ENCODE measurements at places on chromosomes 11 and 22.

GRCh38 chr11:113591117-113591516, 115.0 kb downstream of the TMPRSS5 start:
- DNase-seq, result no peak

DNA sequence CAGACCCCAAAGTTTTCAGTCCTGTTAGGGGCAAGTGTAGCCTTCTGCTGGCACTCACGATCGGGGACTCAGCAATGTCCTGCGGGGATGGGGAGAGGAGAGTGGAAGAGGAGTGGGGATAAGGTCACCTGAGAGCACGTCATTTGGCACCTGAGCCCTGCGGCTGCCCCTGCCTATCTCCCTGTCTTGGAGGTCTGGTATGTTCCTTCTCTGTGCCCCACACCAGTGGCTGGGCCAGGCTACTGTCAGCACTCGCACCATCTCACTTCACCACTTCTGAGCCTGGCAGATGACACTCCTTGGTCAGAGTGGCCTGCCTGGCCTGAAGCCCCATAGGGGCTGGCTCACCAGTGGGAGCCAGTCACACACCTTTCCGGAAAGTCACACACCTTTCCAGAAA, 20.1 kb upstream of the CHADL start:
- no peak for DNase-seq

DNA sequence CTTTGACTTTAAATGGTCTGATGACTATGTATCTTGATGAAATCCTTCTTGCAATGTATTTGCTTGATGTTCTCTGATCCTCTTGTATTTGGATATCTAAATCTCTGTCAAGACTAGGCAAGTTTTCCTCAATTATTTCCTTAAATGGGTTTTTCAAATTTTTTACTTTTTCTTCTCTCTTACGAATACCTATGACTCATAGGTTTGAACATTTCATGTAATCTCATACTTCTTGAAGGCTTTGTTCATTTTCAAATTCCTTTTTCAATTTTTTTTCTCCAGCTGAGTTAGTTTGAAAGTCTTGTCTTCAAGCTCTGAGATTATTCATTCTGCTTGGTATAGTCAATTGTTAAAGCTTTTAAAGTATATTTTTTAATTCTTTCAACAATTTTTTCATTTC, 13.1 kb downstream of the OR10W1 start:
- DNase-seq, result no peak

DNA sequence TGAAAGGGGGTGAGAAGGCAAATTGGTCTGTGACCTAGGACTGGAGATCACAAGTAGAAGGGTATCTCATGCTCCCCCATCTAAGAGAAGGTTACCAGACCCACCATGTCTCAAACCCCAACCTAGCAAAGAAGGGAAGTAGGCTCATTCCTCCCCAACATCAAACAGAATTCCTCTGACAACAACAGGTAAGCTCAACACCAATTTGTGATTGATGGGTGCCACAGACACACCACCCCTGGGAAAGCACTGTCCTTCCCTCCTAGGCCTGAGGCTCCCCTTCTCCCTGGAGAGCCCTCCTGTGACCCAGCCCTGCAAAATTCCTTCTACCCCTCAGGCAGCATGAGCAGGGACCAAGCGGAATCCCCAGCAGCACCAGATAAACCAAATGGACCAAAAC, 154.3 kb downstream of the BUD13 start:
- DNase-seq, result no peak

DNA sequence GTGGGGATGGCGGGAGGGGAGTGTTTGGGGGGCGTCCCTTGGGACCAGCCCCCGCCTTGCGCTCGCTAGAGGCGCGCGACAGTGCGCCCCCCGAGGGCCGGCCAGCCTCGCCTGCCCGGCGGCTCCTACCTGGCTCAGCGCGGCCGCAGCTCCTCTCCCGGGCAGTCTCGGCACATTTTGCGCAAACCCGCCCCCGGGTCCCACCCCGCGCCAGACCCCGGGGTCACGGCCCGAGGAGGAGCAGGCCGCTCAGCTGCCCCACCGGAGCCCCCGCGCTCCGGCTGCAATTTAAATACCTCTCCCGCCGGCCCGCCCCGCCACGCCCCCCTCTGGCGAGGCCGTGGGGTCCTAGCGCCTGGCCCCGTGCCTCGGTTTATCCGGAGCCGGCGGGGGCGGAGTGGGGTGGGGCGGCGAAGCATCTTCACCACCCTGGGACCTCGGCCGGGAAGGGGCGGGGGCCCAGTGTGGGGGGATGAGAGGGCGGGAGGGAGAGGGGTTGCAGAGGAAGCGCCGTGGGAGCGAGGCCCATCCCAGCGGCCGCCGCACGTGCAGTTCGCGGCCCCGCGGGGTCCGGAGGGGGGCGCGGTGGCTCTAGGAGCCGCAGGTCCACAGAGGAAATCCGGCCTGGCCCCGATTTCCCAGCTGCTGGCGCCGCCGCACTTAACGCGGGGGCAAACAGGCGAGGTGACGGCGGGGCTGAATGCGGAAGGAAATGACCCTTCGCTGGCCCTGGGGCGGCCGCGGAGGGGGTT, at the start of gene LRRC32:
TSS of gene LRRC32 (minus strand) at position 263 of the 752 bp plus-strand sequence. CDS start 4,793 bp downstream, outside the sequence.
- DNase-seq, result peak; percentile 13

GRCh38 chr11:115623021-115623451, 118.8 kb upstream of the CADM1 start:
- DNase-seq, result no peak

GRCh38 chr11:114892381-114893197, 214.3 kb downstream of the NXPE2 start:
- no peak for DNase-seq

DNA sequence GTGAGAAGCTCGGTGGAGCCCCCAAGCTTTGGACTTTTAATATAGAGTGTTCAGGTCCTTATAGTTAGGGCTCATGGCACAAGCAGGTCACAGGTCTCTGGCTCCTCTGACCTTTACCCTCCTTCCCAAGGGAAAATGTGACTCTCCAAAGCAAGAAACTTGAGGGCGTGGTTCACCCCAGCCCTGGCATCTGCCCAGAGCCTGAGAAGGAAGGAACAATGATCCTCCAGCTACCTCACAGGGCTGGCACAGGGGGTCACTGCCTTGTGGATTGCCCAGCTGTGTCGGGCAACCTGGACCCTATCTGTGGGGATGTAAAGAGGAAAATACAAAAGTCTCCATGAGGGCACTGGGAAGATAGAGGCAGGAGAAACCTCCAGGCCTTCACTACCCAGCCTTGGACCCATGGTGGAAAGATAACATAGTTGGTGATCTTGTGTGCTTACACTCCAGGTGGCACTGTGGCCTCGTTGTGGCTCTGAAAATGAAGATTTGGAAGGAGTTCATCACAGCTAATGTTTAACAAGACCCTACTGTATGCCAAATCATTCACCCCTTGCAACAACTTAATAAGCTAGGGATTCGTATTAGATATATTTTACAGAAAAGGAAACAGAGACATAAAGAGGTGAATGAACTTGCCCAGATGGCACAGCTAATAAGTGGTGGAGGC, 3.8 kb upstream of the ZNF195 start:
- DNase-seq, result no peak

DNA sequence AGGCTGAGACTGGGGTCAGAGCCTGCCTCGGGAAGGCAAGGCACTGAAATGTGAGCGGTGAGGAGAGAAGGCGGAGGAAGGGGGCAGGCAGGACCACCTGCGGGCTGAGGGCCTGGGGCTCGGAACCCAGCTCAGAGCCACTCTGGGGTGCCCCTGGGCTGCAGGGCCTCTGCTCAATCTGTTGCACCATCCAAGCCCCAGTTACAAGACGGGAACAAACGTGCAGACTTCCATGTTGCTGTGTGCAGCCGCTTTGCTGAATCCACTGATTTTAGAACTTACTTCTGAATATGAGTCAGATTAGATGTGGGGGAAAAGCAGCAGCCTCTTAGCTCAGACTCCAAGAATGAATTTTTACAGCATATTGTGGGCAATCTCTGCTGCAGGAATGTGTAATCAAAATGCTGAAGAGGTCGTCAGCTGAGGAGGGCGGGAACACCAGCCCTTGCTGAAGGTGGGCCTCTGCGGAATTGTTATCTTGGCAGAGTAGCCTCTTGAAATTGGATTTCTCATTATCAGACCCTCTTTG, 21.6 kb downstream of the PARVG start:
- no peak for DNase-seq

DNA sequence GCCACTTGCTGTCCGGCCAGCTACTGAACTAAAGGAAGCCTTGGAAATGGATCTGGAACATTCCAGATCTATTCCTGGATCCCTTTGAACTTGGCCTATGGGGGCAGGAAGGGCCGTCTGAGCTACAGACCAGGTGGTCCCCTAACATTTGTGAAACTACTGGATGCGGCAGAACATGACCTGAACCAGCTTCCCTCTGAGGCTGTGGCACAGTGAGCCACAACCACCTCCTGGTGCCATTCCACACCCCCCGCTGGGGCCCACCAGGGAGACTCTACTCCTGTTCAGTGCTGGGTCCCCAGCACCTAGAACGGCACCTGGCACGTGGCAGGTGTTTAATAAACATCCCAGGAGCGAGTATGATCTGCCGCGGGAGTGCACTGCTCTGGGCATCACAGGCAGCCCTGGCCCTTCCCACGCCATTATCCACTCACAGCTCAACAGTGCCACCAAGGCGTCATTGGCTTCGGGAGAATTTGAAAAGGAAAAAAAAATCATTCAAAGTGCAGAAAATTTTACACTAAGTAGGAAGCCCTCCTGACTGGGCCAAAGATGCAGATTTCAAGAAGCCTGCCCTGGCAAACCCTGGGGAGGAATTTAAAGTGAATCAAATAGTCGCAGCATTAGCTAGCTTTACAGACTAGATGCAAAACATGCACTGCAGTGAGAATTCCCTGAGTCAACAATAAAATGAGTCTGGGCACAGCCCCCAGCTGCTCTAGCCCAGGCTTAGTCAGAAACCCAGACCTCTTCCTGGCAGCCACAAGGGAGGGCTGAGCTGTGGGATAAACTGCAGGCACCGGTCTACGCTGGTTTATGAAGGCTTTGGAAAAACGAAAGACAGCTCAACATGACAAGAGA, 14.3 kb upstream of the EFCAB6 start:
- DNase-seq, result no peak

GRCh38 chr11:93285430-93285829, 45.1 kb upstream of the DEUP1 start:
- no peak for DNase-seq

GRCh38 chr11:67530282-67530592, 7.0 kb upstream of the CABP2 start:
- no peak for DNase-seq

DNA sequence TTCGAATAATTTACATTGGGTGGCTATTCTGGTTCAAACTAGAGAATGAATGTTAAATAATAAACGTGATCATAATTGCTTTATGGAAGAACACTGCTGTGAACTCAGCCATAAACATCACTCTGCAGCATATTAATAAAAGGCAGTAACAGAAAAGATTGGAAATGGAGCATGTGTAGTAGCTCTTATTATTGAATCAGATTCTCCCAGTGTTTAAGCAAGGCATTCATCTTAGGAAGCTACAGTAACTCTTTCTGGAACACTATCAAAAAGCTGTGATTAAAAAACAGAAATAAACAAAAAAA, 34.7 kb downstream of the ELMOD1 start:
- DNase-seq, result no peak

DNA sequence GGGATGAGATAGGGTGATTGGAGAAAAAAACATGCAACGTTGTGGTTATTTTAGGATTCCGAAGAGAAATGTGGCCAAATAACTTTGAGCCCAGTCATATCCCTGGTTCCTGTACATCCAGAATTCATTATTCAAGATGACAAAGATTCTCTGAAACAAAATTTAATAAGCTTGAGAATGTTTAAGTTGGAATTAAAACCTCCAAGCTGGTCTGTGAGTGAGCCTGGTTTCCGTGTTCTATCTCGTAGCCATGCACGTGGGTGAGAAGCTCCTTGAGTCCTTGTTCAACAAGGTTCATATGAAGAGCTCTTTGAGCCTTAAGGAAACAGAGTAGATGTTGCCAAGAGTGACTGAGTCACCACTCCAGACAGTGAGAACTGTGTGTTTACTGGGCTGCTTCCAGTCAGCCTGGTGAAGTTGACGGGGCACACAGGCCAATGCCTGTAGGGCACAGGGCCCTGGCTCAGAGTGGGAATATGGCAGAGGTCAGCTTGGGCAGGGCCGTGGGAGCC, 206.5 kb downstream of the NAV2 start:
- no peak for DNase-seq

GRCh38 chr22:27885977-27886842, 32.8 kb downstream of the PITPNB start:
- peak; percentile 14 for DNase-seq

- DNase-seq, result no peak
These were observed 106.1 kb downstream of the GGTLC2 start for GRCh38 chr22:22750335-22751042.

GRCh38 chr11:32527261-32528175, 56.1 kb upstream of the EIF3M start:
- DNase-seq, result no peak

GRCh38 chr11:9193316-9193715, 71.8 kb downstream of the DENND5A start:
- DNase-seq, result no peak

DNA sequence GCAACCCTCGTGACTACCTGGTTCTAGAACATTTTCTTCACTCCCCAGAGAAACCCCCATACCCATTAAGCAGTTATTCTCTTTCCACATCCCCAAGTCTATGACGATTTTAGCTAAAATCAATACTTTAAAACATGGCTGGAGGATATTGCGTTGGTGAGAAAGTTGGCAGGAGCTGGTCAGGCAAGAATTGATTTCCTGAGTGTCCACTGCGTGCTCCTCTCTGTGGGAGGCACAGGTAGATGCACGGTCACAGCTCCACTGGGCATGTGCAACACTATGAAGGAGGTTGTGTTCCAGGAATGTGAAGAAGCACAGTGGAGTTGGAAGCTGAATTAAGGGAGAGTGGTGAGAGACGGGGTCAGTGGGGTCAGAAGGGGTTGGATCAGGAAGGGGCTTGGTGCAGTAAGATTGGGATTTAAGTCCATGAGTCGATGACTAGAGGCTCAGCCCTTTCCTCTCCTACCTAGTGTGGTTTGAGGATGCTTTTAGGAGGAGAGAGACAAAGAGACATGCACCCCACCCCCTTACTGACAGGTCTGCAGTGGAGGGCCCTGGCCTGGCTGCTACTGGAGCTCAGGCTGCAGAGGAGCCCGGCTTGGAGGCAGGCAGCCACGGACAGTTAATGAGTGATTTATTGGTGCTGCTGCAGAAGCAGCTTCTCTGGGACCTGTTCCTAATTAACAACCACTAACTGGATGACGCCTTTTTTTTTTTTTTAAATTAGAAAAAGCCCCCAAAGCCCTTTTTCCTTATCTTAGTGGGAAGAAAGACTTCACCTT, 395.6 kb downstream of the TENM4 start:
- no peak for DNase-seq

GRCh38 chr11:127119356-127119755, 118.8 kb upstream of the KIRREL3 start:
- DNase-seq, result no peak

Measured in stimulated activated CD4-positive, alpha-beta T cell treated with anti-CD3 and anti-CD28 coated beads, Interleukin-1b, Interleukin-23, amount 100 ng/mL, for 1 hour (primary cell).